ENCODE measurements at places on chromosomes 6 and 20.

DNA sequence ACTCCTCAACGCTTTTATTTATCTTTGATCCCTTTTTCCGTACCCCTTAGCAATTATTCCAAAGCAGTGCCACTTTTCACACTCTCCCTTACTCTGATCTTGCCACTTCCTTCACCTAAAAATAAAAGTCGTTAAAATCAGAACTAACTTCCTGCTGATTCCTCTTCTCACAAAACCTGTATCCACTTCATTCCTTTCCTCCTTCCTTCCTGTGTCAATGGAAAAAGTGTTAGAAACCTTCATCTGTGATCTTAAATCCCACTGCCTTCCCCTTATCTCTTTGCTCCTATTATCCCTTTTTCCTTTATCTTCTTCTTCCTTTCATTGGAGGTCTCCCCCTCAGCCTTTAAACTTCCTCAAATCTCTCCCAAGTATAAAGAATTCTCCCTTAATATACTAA is 49.2 kb downstream of the GOPC start:
- no peak for DNase-seq

DNA sequence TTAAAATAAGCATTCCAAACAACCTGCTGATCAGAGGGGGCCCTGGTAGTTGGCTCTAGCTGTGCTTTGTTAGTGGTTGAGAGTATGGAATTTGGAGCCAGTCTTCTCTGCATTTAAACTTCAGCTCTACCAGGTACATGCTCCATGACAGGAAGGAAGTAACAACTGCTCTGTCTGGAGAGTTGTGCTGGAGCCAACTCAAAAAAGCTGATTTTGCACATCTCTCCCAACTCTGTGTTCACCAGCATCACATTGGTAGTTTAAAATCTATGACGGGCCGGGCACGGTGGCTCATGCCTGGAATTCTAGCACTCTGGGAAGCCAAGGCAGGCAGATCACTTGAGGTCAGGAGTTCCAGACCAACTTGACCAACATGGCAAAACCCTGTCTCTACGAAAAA is 68.8 kb upstream of the BMP2 start:
- no peak for DNase-seq

DNA sequence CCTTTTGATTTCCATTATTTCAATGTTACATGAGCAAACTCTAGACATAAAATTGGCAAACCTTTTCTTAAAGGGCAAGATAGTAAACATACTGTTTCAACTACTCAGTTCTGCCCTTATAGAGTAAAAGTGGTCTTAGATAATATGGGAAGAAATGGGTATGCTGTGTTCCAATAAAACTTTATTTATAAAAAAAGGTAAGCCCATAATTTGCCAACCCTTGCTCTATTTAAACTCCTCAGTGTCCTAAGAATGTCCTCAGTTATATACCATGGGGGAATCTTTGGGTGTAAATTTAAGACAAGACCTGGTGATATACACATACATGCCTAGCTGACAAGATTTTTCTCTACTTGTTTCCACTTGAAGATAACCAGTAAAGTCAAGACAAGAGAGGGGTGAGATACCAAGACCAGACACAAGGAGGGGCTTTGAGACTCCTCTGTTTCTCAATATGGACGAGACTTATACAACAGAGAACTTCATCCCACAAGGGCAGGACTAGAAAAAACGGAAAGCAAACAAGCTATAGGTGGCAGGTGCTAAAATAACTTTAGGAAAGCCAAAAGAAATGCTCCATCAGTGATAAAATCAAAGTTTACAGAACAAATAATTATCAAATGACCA is 10.5 kb downstream of the SNX3 start:
- no peak for DNase-seq

- no peak for DNase-seq
Measured at GRCh38 chr6:37943436-37944058, 124.0 kb downstream of the ZFAND3 start.

DNA sequence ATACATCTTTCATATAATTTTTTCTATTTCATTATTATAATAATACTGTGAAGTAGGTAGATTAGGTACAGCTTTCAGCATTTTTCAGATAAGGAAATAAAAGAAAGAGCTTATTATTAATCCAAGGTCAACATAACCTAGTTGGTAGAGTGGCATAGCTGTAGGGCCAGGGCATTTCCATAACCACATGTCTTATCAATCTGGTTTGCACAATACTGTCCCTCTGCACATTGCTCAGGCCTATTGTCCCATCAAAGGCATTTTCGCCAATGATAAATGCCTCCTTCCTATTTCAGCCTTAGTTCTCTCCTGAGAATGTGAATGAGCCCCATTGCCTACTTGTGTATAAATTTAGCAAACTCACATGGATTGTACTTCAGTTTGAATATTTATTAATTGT is 234.0 kb downstream of the FUT9 start:
- DNase-seq, result no peak

- no peak for DNase-seq
Measured at GRCh38 chr6:52992980-52993920, 1.8 kb downstream of the GSTA4 start.

GRCh38 chr6:7805850-7806214 is 79.9 kb downstream of the BMP6 start:
- DNase-seq, result no peak

GRCh38 chr20:10012464-10012863 is 22.3 kb upstream of the ANKEF1 start:
- DNase-seq, result no peak

- no peak for DNase-seq
Measured at GRCh38 chr20:33493076-33493766, 3.3 kb downstream of the CBFA2T2 start.

DNA sequence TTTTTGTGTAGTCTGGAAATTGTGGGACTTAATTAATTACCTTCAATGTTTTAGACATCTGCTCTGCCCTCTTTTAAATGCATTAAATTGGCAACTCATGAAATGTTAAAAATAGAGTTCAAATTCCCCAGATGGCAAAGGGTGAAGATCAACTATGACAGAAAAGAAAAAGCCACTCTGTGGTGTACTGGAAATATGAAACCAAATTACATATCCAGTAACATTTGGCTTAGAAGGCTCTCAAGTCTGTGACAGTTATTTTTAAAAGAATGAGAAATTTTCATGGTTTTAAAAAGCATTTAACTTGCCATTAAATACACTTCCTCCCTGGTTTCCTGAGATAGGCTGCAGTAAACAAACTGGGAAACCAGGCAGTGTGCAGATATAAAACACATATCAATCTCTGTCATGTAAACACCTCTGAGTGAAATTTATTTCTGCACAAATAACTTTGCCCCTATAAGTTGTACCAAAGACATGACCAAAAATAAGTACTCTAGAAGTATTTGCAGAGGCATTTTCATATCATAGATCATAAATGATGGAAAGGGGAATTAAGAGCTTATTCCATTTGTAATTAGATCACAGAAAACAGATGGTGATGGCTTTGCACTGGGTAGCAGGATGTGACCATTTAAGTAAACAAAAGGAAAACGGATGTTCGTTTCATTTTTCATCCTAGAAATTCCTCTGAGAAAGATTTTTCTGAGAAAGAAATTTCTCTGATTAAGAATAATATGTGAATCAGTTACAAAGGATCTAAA is 360.1 kb downstream of the SAMD5 start:
- DNase-seq, result no peak

GRCh38 chr6:51323056-51323455 is 504.4 kb downstream of the TFAP2B start:
- DNase-seq, result no peak

All from stimulated activated CD4-positive, alpha-beta T cell treated with anti-CD3 and anti-CD28 coated beads, Interleukin-1b, Interleukin-23, amount 100 ng/mL, for 48 hours (primary cell).